ENCODE measurements at places on chromosomes 6 and 20.
A peak's percentile ranks its signal among the peaks of the same experiment; 100 is the strongest.

DNA sequence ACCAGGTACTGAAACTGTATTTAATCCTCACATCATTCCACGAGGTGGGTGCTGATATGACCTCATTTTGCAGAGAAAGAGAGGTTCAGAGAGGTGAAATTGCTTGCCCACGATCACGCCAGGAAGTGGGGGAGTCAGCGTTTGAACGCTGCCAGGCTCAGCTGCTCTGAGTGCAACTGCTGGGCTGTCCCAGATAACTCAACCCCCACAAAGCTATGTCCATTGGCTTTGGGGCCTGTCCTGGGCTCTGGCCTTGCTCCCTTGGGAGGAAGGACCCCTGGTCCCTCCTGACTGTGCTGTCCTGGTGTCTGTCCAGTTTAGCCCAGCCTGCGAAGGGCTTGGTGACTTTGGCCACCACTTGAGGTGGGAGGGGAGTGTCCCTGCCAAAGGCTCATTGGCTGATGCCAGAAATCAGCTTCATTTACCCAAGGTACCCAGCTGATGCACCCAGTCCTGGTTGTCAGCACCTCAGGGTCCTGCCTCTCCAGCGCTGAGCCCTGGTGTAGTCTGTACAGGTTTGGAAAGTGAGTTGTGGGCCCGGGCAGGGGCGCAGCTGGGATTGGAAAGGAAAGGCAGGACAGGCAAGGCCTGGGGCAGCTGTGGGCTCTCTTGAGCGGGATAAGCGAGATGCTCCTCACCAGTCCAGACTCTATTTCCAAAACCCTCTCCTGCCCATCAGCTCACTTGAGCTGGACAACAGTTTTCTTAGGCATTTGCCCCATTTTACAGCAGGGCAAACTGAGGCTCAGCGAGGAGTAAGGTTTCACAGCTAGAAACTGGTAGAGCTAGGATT, 38.5 kb downstream of the SUN5 start:
- no peak for DNase-seq

DNA sequence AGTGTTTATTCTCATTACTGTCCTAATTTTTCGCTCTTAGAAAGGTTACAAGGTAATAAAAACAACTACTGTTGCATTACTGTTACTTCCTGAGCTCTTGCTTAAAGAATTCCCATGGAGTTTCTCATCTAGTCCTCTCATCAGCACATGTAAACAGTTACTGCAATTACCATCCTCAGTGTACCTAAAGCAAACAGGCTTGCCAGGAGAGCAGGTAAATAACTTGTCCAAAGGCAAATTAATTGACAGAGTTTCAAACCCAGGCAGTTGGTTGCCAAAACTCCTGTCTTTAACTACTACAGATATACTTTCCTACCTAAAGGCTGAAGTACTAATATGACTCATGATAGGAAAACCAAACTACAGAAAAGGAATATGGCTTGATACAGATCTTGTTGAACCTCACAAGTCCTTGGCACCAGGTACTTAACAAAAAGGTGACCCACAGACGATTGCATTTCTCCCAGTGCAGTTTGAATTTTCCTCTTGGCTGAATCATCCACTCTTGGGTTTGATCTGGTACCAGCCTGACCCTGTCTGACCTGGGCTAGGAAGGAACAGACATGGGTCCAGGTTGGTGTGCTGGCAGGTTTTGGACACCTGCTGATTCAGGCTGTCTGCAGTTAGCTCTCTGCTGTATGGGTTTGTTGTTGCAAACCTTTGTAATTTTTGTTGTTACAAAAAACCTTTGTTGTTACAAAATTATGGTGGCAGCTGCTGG, 153.0 kb downstream of the CFAP61 start:
- no peak for DNase-seq

DNA sequence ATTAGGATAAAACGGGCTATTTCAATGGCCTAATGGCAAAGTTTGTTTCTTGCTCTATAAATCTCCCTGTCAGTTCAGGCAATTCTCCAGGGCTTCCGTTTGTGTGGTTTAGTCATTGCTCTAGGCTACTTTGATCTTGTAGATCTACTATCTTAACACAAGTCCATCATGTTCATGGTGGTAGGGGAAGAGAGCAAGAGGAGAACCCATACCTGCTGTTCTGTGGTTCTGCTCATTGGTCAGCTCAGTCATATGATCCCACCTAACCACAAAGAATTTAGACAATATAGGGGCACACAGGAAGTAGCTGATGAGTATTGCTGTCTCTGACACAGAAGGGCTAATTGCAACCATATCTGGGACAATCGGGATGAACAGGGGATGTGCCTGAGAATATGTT, 4.9 kb upstream of the DEK start:
- peak; percentile 82 for DNase-seq

GRCh38 chr20:43294031-43294430, 104.3 kb upstream of the PTPRT start:
- no peak for DNase-seq

- DNase-seq: no peak
Observed at GRCh38 chr6:20907486-20908071, 373.3 kb downstream of the CDKAL1 start.

All from trophoblast cell (in vitro differentiated cells and primary cell).